ENCODE measurements at places on chromosomes 12 and 14. TPM values are rescaled to one million over a fixed set of nuclear protein-coding genes. Genes with fewer than 3 reads are reported as not detected.

Gene ASPG
- 2.5 TPM for total RNA-seq

Gene CALCOCO1
- total RNA-seq = 109 TPM

Gene TXNRD1
- 73.2 TPM for total RNA-seq

Gene LRIG3
- total RNA-seq = 40.5 TPM

Gene DIO2
- 0.38 TPM for total RNA-seq

Gene ACYP1
- total RNA-seq = 20.6 TPM

Gene ADAM21
- 0.13 TPM for total RNA-seq

Gene RNASE1
- total RNA-seq = 201 TPM

Gene KDM2B
- total RNA-seq = 19.7 TPM

Gene TAS2R9
- total RNA-seq = not detected

Gene SPRYD3
- 72.3 TPM for total RNA-seq

Gene B4GALNT1
- 2.0 TPM for total RNA-seq

Gene SCNN1A
- 452 TPM for total RNA-seq

Gene BCL11B
- total RNA-seq = 3.3 TPM

Gene TPH2
- total RNA-seq = not detected

Gene IL26
- total RNA-seq = not detected

Gene FGF23
- not detected for total RNA-seq

Gene IKZF4
- total RNA-seq = 9.4 TPM

Gene SELPLG
- total RNA-seq = 14.3 TPM

Gene DACT1
- 18.6 TPM for total RNA-seq

Gene SLC6A15
- total RNA-seq = 0.28 TPM

Gene KCNMB4
- 3.9 TPM for total RNA-seq

Gene DHH
- 1.6 TPM for total RNA-seq

Gene METTL1
- 23.4 TPM for total RNA-seq

Gene PTHLH
- total RNA-seq = 0.72 TPM

Gene TAS2R42
- not detected for total RNA-seq

Gene LTB4R2
- total RNA-seq = 9.2 TPM

Gene CELA1
- not detected for total RNA-seq

Gene SAMD15
- 6.2 TPM for total RNA-seq

Gene HAL
- 0.88 TPM for total RNA-seq

Gene PGF
- total RNA-seq = 9.3 TPM

Gene CCT2
- 117 TPM for total RNA-seq

Gene PTPRO
- total RNA-seq = 4.6 TPM

Gene KRT78
- not detected for total RNA-seq

Gene NGB
- total RNA-seq = not detected

Gene PRR4
- total RNA-seq = 1.8 TPM

Gene TSPAN9
- total RNA-seq = 81.6 TPM

Gene RNASE7
- total RNA-seq = not detected

Gene LRRC10
- total RNA-seq = not detected

Gene GALNT16
- 13.1 TPM for total RNA-seq

Gene EPYC
- total RNA-seq = not detected
